ENCODE measurements at places on chromosomes 1 and 21.

- no peak for DNase-seq
Measured at GRCh38 chr1:204894606-204895005, 23.9 kb downstream of the NFASC start.

- no peak for DNase-seq
Measured at GRCh38 chr1:214321705-214322453, 40.9 kb downstream of the SMYD2 start.

DNA sequence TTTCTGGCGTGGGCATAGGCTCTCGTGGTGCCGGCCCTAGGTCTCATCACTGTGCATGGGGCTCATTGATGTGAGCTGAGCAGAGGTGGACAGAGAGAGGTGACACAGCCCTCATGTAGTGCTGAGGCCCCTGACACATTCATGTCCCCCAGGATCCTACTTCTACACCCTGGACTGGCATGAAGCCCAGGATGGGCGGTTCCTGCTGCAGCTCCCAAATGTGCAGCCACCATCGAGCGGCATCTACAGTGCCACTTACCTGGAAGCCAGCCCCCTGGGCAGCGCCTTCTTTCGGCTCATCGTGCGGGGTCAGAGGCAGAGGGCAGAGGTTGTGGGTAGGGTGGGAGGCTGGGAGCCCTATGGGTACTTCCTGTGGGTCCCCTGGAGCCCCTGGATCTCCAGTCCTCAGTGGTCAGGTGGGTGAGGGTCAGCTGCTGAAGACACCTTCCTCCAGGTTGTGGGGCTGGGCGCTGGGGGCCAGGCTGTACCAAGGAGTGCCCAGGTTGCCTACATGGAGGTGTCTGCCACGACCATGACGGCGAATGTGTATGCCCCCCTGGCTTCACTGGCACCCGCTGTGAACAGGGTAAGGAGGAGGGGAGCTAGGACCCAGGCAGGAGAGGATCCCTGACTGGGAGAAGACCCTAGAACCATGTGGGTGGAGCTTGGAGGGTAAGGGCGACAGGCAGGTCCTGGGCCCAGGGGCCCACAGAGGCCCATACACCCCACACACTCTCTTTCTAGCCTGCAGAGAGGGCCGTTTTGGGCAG lies 6.1 kb downstream of the TIE1 start:
- DNase-seq: no peak

DNA sequence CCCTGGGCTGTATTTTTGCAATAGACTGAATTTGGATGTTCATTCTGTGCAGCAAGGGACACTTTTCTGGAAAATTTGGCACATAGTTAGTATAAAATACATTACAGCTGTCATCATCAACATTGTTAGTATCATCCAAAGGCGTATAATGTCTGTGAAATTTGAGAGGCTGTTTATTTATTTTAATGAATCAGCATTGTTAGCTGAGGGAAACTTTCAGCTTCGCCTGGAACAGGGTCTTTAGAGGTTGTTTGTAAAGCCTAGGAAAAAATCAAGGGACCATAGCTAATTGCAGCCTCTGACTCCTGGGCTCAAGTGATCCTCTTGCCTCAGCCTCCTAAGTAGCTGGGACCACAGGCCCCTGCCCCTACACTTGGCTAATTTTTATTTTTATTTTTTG lies 106.8 kb upstream of the USP24 start:
- DNase-seq: no peak

DNA sequence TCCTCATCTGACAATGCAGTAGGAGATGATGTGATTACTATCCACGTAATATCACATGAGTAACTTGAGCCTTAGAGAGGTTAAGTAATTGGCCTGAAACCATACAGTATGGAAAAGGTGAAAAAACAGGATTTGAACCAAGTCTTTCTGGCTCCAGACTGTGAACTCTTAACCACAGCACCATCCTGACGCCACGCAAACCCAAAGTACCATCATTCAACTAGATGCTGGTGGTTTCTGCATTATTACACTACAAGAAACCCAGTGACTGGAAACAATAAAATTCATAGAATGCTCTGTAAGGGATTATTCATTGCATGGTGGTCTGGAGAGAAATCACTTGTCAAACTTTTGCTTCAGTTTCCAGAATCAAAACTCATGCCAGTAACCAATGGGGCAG lies 90.7 kb downstream of the MAB21L3 start:
- DNase-seq: no peak

DNA sequence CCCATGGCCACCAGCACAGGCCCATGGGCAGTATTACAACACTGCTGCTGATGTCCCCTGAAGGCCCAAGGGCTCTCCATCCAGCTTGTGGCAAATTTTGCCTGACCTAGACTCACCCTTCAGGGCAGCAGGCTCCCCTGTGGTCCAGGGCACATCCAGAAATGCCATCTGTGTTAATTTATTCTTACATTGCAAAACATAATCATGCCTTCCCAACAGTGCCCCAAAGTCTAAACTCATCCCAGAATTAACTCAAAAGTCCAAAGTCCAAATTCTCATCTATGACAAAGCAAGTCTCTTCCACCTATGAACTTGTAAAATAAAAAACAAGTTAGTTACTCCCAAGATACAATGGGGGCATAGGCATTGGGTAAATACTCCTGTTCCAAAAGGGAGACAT lies 13.3 kb downstream of the VN1R5 start:
- DNase-seq: no peak

- DNase-seq: no peak
Measured at GRCh38 chr1:109373126-109373525, 24.6 kb downstream of the SORT1 start.

DNA sequence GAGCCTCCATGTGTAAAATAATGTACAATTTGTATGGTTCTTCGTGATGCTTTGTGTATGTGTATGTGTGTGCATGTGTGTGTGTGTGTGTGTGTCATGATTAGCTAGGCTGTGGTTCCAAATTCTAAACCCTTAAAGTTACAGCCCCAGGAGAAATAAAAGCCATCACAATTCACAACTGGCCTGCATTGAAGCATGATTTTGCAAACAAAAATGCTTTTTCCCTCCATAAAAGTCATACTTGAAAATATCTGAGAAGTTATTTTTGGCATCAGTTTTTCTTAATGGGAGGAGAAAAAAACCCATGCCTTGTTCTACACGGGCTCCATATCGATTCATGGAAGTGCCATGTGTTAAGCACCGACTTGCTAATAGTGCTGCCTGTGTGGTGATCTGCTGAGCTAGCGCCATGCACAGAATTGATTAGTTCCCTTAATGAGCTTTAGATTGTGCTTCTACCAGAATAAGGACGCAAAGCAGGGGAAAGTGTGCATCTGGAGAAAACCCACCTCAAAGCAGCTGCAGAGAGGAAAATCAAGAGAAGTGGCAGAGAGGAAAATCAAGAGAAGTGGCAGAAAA lies 207.3 kb downstream of the DSCAM start:
- no peak for DNase-seq

- no peak for DNase-seq
Measured at GRCh38 chr1:152745289-152745704, 12.5 kb upstream of the KPRP start.

GRCh38 chr21:37562920-37563640 lies 196.5 kb downstream of the DYRK1A start:
- no peak for DNase-seq

DNA sequence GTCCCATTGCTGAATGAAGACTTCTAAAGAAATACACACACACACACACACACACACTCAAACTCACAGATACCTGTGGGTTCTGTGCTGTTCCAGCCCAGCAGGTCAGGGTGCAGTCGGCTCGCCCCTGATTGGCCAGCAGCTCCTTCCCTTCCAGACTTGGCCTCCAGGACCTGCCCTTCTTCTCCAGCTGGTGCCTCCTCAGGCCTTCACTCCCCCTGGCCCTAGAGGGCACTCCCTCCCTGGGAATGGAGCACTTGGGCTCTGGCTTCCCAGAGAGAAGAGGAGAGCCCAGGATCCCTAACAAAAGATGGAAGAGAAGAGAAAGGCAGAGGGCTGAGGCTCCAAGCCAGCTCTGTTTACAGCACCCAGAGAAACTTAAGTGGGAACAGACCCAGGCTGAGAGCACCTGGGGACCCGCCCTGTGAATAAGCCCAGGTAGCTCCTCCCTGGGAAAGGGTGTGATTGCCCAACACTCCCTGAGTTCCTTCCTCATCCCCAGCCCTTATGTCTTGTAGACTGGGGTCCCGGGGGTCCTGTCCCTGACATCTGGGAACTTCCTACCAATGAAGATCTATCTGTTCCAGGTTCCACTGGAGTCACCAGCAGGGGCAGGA lies at the start of gene PGLYRP3:
Gene PGLYRP3 (minus strand): TSS at position 383 of the 617 bp plus-strand sequence. CDS start 2,287 bp downstream, outside the sequence.
- no peak for DNase-seq

DNA sequence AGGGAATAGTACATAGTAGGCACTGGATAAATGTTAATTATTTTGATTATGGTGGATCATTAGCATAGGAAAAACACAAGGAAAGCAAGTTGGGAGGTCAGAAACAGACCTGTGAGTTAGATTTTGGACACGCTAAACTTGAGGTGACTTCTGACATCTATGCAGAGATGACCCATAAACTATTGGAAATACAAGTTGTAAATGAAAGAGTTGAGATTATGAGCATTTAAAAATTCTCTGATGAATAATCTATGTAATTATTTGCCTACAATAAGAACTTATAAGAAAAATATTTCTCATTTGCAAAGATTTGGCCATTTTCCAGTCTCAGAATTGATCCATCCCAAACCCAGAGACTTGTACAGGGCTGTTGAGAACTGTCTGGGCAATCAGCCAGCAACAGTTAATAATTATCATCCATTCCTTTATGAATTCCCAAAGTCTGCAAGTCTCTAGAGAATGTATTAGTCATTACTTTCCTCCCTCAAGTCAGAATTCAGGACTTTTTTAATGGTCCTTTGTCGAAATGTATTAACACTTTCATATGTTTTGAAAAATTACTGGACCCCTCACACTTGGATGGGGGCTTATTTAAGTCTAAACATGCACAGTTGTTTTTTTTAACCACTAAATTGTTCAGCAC lies 19.4 kb upstream of the SLAMF6 start:
- DNase-seq: no peak

- no peak for DNase-seq
Measured at GRCh38 chr1:187143783-187144182, 315.0 kb downstream of the PLA2G4A start.

GRCh38 chr1:24558902-24559791 lies 3.3 kb downstream of the NCMAP start:
- DNase-seq: no peak

DNA sequence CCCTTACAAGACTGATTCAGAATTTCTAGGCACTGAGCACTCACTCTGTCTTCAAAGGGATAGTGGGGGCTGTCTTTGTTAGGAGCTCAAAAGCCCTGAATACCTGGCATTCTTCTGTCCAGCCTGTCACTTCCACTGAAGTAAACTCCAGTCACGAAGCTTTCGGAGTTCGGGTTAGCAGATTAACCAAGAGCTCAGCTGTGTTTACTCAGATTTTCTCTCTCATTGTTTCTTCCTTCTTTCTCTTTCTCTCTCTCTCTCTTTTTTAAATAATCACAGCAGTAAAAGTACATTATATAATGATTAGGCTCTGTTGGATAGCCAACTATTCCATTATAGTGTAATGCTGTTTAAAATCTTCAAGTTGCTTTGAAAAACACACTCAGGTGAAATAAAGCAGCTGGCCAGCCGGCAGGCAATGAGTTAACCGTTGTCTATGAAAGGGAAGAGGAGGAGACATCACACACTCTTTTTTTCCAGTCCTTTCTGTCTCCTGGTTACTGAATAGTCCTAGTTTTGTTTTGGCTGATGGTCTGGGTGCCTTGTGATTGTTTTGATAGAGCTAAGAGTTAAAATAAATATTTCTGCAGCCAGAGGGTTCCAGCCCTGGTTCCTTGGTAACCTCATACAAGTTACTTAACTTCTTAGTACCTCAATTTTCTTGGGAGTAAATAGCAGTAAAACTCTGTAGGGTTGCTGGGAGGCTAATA lies 89.8 kb downstream of the ADSS2 start:
- DNase-seq: no peak

DNA sequence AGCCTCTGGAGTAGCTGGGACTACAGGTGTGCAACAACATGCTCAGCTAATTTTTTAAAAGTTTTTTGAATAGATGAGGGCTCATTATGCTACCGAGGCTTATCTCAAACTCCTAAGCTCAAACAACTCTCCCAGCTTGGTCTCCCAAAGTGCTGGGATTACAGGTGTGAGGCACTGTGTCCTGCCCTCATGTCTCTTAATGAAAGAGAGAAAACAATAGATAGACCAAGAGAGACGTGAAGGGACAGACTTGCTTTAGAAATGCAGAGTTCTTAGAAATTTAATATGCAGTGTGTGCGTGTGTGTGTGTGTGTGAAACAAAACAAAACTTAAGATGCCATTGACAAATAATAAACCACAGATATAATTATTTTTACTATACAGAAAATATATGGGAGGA lies 105.2 kb downstream of the ST3GAL3 start:
- no peak for DNase-seq

DNA sequence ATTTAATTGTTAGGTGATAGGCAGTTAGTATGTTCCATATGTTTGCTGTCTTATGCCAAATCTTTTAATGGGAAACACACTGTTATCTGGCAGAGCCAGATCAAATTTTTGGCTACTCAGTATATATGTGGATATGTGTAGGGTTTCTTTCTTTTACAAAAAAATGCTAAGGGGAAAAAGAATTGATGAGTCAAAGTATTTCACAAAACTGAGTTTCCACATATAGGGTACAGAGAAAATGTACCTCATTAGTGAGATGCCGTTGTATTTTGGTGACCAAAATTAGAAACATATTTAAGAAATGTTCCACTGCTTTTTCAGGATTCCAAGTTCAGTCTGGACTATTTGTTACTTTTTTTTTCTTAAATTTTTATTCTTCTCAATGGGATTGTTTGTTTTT lies 201.2 kb upstream of the PTGFR start:
- no peak for DNase-seq

DNA sequence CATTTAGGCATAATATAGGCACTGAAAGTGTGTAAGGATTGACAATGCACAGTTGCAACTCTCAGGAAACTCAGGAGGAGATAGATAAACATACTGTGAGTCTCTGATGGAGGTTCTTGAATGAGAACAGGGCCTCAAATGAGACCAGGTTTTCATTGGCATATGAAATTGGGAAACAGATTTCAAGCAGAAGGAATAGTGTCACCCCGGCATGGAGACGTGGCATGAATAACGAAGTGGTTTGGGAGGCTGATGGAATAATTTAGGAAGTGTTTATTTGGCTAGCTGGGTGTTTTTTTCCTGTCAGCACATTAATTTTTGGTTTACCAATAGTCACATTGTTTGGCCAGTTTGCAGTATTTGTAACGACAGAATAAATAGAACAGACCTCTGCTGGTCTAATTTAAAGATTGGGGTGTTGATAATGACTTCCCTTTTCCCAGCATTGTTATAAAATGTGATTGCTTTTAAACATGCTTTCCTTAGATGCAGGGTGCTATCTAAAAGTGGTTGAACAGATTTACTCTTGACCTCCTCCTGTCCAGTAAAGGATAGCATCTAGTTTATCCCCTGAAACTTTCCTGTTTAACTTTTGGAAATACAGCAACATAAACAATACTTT lies 132.0 kb downstream of the C1orf21 start:
- no peak for DNase-seq
